Subcutaneous preadipocyte (primary cell): ENCODE measurements at places on chromosomes 5 and 9. TPM values are rescaled to one million over a fixed set of nuclear protein-coding genes. Genes with fewer than 3 reads are reported as not detected.

The ANKRD18A gene
- not detected in 2 replicates for total RNA-seq

The PCDHGB4 gene
- 5.9 and 8.8 TPM in 2 replicates for total RNA-seq

The POU4F3 gene
- total RNA-seq: under 0.01 TPM in 1 of 2 replicates, not detected in the other

The DMRT2 gene
- total RNA-seq: 1.1 and 1.6 TPM in 2 replicates

The SPATA31E1 gene
- 0.37 and 0.59 TPM in 2 replicates for total RNA-seq

The CCNI2 gene
- not detected in 2 replicates for total RNA-seq
